ENCODE measurements at places on chromosomes 6 and 20.
A peak's percentile ranks its signal among the peaks of the same experiment; 100 is the strongest.

DNA sequence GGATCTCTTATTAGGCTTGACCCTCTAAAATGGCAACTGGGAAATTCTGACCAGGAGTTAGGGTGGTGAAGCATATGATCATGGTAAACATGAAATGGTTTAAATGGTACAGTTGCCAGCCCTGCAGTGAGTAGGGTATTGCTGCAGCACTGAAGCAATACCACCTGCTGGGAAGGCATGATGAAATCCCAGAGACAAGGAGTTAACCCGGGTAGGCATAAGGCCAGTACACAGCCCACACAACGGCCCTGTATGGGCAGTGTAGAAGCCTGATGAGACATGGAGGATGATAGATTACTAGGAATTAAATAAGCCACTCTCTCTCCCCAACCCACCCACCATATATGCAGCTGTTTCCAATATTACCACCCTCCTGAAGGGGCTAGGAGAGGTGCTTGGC is 197.4 kb upstream of the MOCS1 start:
- no peak for DNase-seq

GRCh38 chr6:55437141-55437540 is 109.9 kb downstream of the GFRAL start:
- DNase-seq, result no peak

DNA sequence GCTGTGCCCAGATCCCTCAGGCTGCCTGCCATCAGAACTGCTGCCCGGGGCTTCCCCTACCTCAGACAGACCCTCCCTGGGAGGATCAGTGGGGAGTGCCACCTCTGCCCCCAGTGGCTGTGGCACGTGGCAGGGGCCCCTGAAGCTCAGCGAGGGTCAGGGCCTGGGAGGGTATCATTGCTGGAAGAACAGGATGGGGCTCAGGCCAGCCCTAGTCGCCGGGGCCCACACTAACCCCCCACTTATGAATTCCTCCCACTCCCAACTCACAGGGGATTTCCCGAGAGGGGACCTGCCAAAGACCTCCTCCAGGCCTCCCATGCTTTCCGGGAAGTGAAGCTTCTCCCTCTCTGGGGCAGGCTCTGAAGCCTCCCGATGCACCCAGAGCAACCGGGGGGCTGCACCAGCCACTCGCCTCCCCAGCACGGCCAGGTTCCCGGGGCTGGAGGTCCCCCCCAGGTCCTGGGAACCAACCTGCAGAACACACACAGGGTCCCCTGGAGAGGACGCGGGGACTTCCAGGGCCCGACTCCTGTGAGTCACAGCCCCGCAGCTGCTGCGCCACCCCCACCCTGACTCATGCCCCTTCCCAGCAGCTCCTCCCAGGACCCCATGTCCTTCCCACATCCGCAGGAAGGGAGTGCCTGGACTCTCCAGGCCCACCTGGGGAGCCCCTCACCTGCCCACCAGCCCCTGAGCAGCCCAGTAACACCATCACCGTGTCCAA is 2.5 kb downstream of the TNFRSF6B start:
- DNase-seq, result peak; percentile 95

GRCh38 chr6:24997231-24997630 is 61.5 kb upstream of the RIPOR2 start:
- DNase-seq, result no peak

- peak; percentile 93 for DNase-seq
Measured at GRCh38 chr6:21831521-21832291, 238.2 kb downstream of the SOX4 start.

DNA sequence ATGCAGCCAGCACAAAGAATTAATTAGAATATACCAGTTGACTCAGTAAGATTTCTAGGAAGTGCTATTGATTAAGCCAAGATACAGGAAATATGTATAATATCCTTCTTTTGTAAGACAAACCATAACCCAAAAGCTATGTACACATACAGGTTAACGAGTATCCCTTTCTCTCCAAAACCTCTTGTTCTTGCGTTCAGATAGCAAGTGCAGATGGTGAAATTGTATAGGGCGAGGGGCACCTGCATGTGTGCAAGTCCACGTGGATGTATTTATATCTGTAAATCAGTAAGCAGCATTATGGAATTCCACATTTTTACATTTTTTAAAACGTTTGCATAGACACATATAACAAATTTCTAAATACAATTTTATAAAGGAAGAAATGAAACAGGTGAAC is 228.6 kb downstream of the TBXT start:
- DNase-seq, result no peak

DNA sequence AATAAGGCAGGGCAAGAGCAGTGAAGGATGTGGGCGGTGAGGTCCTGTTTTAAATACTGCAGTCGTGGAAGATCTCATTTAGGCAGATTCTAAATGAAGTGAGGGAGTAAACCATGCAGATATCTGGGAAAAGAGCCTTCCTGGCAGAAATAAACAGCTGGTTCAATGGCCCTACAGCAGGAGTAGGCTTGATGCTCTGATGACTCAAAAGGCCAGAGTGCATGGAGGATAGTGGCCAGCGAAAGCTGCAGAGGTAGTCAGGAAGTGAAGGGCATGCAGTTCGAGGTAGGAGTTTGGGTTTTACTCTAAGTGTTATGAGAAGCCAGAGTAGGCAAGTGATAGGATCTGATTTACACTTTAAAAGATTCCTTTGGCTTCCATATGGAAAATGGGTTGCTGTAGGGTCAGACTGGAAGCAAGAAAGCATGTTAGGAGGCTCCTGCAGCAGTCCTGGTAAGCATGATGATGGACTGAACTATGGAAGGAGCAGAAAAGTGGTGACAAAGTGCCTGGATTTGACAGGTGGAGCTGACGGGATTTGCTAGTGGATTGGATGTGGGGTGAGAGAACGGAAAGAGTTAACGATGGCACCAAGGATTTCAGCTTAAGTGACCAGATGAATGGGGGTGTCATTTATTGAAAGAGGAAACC is 150.0 kb downstream of the GJA10 start:
- no peak for DNase-seq

DNA sequence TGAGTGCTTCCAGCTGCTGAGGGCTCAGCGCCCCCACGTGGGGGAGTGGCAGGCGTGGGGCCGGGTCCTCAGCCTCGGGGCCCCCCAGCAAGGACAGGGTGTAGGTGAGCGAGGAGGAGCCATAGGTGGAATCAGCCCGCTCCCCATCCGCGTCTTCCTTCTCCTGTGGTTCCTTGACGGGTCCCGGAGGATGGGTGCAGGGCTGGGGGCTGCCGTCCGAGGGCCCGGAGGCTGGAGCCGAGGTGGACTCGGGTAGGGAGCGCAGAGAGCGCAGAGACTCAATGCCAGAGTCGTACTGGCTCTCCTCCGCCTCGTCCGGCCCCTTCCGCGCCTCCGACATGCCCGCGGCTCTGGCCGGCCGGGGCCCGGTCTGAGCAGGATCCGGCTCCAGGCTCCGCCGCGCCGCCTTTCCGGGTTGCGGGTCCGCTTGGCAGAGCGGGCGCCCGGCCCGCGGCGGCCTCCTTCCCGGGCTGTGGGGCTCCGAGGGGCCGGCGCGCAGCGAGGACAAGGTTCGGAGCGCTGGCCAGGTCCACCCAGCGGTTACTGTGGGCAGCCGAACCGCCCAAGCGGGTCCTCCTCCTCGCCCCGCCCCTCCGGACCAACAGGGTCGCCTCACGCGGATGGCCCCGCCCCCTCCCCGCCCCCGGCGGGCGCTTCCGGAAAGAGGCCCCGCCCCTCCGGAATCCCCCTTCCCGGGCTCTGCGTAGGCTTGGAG is at the start of gene NFKBIE:
TSS of gene NFKBIE (minus strand) at position 545 of the 715 bp plus-strand sequence. CDS start at position 340, 205 bp downstream.
- DNase-seq, result peak; percentile 97

GRCh38 chr20:32777177-32777956 is 15.2 kb downstream of the DNMT3B start:
- peak; percentile 53 for DNase-seq

GRCh38 chr6:115691433-115691832 is 369.3 kb downstream of the FRK start:
- no peak for DNase-seq

DNA sequence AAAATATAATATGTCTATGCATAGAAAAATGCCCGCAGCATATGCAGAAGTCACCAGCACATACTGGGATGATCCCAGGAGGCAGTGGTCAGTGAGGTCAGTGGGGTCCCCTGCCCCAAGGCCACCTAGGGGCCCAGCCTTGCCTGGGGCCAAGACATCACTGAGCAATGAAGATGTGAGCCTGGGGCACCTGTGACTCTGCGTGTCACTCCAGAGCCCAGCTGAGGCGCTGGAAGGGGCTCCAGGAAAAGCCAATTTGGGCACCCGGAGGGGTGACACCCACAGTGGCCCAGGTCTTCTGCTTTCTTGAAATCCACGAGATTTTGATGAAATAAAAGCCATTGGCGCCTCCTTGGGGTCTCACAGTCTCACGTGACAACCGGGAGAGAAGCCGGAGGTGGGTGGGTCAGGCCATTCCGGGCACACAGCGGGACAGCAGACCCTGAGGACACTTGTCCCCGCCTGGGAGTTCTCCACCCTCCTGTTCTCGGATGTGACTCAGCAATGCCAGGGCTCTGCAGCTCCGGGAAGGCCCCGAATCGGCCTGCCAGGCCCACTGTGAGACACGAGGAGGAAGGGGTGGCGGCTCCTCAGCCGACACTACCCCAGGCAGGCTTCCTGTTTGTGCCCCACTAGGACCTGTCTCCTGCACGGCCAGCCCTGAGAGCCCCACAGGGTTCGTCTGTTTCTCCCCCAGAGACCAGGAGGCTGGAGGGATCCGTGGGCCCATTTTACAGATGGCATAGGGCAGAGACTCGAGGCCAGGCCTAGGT is 24.4 kb upstream of the SLCO4A1 start:
- DNase-seq, result no peak

- DNase-seq, result no peak
Measured at GRCh38 chr6:46676604-46677313, 10.9 kb upstream of the TDRD6 start.

DNA sequence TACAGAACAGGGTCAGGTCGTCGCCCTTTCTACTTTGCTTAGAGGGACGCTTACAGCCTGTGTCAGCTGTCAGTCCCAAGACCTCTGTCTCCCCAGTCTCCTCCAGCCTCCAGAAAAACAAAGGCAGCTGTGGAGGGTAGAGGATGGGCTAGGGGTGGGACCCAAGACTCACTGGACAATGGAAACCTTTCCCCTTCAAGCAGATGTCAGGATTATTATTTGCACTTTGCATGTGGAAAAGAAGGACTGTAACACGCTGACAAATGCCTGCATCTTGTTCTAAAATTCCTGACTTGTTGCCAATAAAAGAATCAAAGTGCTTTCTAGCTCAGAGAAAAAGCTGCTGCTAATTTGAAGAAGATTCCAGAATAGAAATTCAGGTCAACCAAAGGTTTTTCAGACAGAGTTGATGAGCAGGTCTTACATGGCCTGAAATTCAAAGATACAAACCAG is 58.7 kb downstream of the SNX5 start:
- peak; percentile 44 for DNase-seq

- no peak for DNase-seq
Measured at GRCh38 chr20:19099596-19100545, 112.6 kb upstream of the SLC24A3 start.

- no peak for DNase-seq
Measured at GRCh38 chr6:143109196-143109595, 48.5 kb downstream of the AIG1 start.

DNA sequence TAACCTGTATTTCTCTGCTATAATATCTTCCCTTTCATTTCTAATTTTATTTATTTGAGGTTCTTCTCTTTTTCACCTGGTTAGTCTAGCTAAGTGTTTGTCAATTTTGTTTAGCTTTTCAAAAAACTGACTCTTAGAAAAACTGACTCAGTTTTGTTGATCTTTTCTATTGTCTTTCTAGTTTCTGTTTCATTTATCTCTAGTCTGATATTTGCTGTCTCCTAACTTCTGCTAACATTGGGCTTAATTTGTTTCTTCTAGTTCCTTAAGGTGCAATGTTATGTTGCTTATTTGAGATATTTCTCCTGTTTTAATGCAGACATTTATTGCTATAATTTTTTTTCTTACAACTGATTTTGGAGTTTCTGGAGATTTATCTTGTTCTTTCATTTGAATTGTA is 1011.0 kb downstream of the EPHA7 start:
- no peak for DNase-seq

- no peak for DNase-seq
Measured at GRCh38 chr20:14951105-14951504, 613.7 kb upstream of the FLRT3 start.

GRCh38 chr20:43849496-43850186 is 65.0 kb upstream of the TOX2 start:
- peak; percentile 72 for DNase-seq

DNA sequence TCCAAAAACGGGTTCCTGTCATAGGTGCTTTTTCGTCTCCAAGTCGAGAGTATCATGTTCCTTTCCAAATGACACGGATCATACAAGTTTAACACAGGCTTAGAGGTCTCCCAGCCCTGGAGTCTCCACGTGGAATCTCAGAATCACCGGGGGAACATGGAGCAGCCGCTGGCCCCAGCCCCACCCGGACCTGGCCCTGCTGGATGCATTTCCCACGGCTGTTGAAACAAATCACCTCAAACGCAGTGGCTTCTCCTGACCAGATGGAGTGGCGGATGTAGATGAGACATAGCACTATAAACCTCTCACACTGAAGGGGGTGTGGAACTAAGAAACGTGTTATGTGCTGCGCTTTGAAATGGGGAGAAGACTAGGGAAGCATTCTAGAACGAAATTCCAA is 70.0 kb upstream of the FRMD1 start:
- DNase-seq, result no peak

DNA sequence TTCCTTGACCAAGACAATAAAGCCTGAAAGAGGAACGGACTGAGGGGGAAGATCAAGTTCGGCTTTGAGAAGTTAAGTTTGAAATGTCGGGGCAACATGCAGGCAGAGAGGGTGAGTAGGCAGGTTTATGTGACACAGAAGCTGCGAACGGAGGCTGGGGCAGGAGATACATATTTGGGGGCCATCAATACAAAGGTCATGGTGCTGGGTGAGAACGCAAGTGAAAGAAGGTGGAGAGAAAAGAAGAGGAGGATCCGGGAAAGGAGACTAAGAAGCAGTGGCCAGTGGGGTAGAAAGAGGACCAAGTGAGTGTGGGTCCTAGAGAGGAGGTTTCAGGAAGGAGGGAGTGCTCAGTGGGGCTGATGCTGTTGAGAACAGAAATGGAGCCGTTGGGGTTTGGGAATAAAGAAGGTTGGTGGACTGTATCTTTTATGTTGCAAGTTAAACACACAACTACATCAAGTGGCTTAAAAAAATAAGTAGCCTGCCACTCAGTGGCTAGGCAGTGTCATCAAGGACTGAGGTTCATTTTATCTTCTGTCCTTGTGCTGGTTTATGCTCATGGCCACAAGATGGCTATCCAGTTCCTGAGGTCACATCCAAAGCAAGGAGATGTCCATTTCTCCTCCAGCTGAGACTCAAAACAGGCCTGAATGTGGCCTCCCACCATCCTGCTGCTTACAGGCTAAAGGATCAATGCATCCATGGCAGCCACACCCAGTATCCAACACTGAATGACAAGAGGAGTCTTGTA is 1.7 kb upstream of the BLCAP start:
- DNase-seq, result no peak

GRCh38 chr20:49636447-49636846 is 68.5 kb upstream of the PTGIS start:
- DNase-seq, result no peak

DNA sequence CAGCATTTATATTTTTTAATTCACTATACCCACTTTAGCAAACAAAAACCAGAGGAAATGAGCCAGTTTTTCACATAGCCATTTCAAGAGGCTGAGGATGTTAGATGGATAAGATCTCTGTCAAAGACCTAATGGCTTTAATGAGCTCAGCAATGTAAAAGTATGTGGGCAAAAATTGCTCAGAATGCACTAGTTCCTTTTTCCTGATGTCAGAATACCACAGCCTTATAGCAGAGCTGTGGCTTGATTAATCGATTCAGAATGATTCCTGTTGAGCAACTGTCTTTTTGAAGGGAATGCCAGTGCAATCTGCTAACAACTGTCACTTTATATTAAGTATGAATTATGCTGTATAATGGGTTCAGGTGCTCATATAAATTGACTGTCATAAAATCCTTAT is 100.6 kb upstream of the HIVEP1 start:
- peak; percentile 49 for DNase-seq

Data from astrocyte of the hippocampus (primary cell).